ENCODE measurements at places on chromosomes 5 and 9. TPM values are rescaled to one million over a fixed set of nuclear protein-coding genes. Genes with fewer than 3 reads are reported as not detected.

DNA sequence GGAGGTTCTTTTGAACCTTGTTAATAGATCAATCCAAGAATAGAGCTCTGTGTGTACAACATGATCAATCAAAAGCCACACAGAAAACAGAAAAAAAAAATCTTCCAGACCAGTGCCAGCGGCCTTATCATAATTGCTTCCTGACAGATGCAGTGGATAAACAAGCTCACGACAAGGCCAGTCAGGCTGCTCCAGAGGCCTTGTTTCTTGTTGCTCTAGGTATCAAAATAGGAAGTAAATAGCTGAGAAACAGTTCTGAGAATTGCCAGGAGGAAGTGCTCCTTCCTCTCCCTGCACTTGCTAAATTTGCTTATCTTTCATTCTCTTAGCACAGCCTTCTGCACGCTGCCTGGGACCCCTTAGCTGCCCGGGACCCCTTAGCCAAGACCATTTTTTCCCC lies 199.0 kb upstream of the TARS1 start:
- H3K4me3 ChIP-seq, result no peak overlapping the region
- no peaks in the 10 kb centered on the region for H3K4me1 ChIP-seq
- no peaks in the 10 kb centered on the region for H3K36me3 ChIP-seq
- H3K27ac ChIP-seq, result no peak overlapping the region

The IFNA6 gene
- total RNA-seq, result not detected

DNA sequence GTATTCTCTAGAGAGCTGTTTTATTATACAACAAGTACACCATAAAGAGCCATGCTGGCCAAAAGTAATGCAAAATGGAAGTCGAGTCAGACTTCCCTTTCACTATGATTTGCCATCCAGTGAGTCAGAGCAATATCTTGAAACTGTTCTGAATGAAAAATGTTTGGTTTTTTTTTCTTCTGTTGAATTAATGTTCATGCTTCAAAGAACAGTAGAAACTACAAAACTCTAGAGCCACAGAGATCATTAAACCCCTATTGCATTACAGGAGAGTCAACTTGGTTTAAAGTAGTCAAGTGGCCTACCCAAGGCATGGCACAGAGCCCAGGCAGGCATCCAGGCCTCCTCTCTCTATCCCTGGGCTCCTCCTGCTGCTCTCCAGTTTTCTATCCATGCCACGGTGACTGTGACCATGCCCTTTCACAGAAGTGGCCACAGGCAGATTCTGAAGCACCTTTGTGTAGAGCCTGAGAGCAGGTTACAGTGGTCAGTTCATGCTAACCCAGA lies 358.9 kb downstream of the DEPDC1B start:
- no peak overlapping the region for H3K4me3 ChIP-seq
- H3K27ac ChIP-seq, result no peak overlapping the region
- no peaks in the 10 kb centered on the region for H3K27me3 ChIP-seq
- H3K36me3 ChIP-seq, result no peaks in the 10 kb centered on the region
- peak; percentile 37 for DNase-seq

The FLT4 gene
- total RNA-seq, result 7.2 TPM

The SPACA9 gene
- total RNA-seq, result 3.9 TPM

The GMCL2 gene
- not detected for total RNA-seq

- H3K27ac ChIP-seq, result no peak overlapping the region
- H3K27me3 ChIP-seq, result no peaks in the 10 kb centered on the region
- H3K4me1 ChIP-seq, result no peaks in the 10 kb centered on the region
Observed at GRCh38 chr5:164649266-164649665, 1143.8 kb downstream of the MAT2B start.

- peaks cover 79% of the 10 kb centered on the region for H3K27me3 ChIP-seq
- H3K4me3 ChIP-seq, result no peak overlapping the region
- no peaks in the 10 kb centered on the region for H3K4me1 ChIP-seq
- H3K36me3 ChIP-seq, result no peaks in the 10 kb centered on the region
- no peak overlapping the region for H3K27ac ChIP-seq
- DNase-seq, result no peak
Observed at GRCh38 chr9:1051210-1051583, 1.0 kb downstream of the DMRT2 start.

Measured in astrocyte (in vitro differentiated cells and primary cell).